T47D (cell line): ENCODE measurements at places on chromosomes 3 and 15.
A peak's percentile ranks its signal among the peaks of the same experiment; 100 is the strongest.

GRCh38 chr3:145776782-145777408 lies 384.1 kb downstream of the PLOD2 start:
- peak; percentile 13 for DNase-seq

DNA sequence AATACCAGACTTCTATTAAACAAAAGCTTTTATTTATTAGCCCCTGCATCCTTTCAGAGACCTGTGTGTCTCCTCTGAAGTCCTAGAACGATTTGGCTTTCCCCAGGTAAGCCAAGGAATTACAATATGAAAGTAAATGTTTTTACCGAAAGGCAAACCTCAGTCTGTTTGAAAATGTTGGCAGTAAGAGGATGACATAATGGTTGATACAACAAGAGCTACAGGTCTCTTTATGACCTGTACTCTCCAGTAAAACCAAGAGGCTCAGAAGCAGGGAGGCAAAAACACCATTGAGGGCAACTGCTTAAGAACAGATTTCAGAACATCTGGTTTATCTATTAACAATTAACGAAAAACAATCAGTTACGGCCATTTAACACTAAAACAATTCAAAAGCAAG lies 107.8 kb downstream of the ADAM10 start:
- DNase-seq: no peak

DNA sequence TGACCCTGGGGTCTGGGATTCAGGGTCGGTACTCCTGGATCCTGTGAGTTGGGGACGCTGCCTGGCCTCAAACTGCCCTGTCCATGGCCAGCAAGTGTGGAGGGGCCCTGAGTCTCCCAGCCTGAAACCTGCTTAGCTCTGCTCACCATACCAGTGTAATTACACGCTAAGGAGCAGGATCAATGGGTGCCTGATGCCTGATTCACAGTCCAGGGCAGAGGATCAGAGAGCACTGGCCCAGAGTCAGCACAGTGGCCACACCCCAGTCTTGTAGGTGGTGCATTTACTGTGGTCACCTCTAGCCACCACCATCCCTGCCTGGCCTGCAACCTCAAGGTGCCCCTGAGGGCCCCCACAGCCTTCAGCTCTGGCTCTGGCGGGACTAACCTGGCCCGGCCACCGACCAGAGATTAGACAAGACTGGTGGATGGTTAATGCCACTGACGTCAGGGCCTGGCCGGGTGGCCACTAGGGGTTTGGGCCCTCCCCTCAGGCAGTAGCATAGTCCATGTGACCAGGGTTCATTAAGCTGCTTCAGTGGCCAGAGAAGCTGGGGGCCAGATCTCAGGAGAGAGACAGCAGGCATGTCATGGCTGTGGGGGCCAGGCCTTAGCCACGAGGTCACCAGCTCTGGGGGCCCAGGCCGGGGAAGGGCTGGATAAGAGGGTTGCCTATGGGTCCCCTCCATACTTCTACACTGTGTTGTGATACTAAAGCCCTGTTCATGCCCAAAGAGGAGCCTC lies 3.3 kb upstream of the SLC38A3 start:
- no peak for DNase-seq

DNA sequence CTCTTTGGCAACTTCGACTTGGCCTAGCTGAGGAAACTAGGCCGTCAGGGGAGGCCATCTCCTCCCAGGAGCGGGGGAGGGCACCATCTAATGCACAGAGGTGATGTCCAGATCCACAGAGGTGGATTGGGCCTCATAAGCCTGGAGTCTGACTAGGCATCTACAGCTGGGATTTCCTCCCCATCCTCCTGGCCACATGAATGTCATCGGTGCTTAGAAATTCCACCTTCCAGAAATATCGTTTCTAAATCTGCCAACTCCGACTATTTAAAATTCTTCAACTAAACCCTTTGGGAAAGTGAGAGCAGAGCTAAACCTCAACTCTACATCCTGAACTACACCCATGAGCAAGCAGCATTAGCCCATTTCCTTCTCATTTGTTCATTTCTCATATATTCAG lies 118.7 kb downstream of the WNT5A start:
- DNase-seq: no peak

DNA sequence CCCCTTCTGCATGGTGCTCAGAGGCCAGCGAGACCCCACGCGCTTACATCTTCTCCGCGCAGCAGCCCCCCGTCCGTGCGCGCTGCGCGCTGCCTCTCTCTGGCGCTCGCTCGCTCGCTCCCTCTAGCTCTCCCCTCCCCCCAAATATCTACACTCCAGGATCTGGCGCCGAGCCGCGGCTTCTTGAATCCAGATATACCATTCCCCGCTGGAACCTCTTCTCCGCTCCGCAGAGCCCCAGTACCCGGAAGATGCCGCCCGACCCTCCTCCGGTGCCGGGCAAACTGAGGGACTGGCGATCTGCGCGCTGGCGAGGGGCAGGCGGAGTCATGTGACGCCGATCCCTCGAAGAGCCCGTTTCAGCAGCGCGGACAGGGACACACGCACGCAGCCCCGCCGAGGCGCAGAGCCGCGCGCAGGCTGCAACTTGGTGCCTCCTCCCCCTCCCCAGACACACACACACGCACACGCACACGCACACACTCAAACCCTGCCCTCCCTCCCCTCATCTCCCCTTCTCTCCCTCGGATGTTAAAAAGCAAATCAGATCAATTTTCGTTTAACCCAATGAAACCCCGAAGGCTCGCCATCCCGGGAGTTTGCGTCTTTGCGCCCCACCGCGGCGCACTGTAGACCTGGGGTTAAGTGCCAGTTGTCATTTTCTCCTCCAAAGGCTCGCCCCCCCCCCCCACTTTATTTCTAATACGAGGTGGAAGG lies at the start of gene RASGRF1:
TSS of gene RASGRF1 (minus strand) at position 294 of the 717 bp plus-strand sequence. CDS start at position 12, 282 bp downstream.
- peak; percentile 25 for DNase-seq

- no peak for DNase-seq
These were observed 473.3 kb downstream of the OTOL1 start for GRCh38 chr3:161969867-161970266.

GRCh38 chr15:25775317-25775912 lies 87.7 kb downstream of the ATP10A start:
- no peak for DNase-seq

DNA sequence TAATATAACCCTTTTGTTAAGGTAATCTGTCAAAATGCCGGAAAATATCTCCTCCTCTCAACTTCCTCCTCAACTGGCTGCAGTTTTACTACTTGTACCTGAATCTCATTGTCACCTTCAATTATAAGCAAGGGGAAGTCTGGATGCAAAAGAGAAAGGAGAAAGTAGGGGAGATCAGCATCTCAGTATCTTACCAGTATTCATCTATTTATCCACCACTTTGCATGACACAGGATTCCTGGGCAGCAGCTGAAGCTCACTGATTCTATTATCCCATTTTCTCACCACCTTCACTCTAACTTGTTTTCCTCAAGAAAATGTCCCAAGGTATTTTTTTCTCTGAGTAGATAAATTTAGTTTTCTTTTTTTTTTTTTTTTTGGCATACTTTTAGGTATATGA lies 440.5 kb upstream of the CBLB start:
- no peak for DNase-seq

- no peak for DNase-seq
These were observed 1088.9 kb downstream of the NAALADL2 start for GRCh38 chr3:175948041-175948440.

DNA sequence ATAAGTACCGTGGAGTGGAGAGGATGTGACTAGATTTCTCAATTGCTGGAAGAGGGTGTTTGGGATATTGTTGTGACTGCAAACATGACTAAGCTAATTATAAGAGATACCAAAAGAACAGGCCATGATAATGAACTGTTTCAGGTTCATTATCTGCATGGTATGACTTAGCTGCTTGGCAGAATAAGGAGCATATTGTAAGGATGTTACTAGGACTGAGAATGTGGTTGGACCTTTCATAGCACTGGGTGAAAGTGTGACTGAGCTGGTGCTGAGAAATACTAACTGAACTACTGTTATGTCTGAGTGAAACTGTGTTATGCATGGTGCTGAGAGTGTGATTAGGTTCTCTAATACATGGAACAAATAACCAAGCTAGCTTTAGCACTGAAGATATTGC lies 11.0 kb downstream of the SCN10A start:
- no peak for DNase-seq
